ENCODE measurements at places on chromosomes 11 and 22.

- no peak for DNase-seq
These were observed 17.2 kb upstream of the FGF3 start for GRCh38 chr11:69836401-69836800.

DNA sequence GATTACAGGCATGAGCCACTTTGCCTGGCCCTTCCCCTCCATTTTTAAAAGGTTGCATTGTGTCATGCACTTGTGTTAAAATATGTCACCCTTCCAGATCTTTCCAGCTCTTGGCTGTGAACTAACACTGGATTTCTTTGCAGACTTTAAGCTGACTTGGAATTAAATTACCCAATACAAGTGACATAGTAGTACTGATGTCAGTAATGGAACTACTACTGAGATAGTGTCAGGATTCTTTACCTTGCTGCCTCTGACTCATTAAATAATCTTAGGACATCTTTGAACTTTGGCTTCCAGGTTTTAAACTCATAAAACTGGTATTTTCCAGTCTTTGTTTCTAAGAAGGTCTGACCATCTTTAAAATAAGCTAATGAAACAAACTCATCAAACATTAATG is 51.8 kb upstream of the OR4B1 start:
- DNase-seq, result no peak

DNA sequence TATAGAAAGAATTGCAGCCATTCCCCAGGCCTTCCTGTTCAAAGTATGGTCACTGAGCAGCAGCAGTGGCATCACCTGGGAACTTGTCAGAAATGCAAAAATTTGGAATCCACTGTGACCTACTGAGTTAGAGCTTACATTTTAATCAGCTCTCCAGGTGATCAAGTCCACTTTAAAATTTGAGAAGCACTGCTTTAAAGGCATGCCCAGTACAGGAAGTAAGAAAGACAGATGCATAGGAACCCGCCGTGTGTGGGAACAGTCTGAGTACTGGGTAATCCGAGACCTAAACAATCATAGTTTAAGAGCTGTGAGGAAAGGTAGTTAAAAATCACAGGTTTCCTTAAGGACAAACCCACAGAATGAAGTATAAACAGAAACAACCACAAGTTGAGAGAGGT is 462.4 kb downstream of the RAB38 start:
- no peak for DNase-seq

DNA sequence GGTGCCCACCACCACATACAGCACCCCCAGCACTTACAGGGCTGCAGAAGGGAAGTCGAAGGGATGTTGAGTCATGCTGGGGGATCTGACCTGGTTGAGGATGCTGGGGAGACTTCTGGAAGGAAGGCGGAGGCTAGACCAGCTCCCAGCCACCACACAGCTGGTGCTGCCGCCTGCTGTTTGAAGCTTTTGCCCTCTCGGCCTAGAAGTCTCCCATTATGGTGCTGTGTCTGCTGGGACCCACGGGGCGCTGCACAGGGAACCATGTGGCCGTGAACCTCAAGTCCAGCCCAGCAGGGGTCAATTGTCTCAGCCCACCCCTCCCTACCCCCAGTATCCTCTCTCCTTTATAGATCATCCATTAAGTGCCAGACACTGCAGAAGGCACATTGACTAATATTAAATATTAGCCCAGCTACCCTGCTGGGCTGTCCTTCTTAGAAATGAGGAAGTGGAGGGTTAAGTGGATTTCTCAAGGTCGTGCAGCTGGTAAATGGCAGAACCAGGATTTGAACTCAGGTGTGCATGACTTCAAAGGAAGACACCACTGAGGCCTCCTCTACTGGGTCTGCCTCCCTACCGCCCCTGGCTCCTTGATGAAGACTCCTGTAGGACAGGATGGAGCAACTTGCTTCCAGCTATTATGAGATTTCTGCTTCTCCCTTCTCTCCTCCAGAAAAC is 49.7 kb downstream of the CYTH4 start:
- no peak for DNase-seq

GRCh38 chr11:83918476-83918875 is 632.3 kb upstream of the CCDC90B start:
- no peak for DNase-seq

GRCh38 chr11:28524098-28524497 is 415.9 kb downstream of the METTL15 start:
- DNase-seq, result no peak

All from retina (tissue), 1 donor.